ENCODE measurements at places on chromosomes 4 and X. TPM values are rescaled to one million over a fixed set of nuclear protein-coding genes. Genes with fewer than 3 reads are reported as not detected.

DNA sequence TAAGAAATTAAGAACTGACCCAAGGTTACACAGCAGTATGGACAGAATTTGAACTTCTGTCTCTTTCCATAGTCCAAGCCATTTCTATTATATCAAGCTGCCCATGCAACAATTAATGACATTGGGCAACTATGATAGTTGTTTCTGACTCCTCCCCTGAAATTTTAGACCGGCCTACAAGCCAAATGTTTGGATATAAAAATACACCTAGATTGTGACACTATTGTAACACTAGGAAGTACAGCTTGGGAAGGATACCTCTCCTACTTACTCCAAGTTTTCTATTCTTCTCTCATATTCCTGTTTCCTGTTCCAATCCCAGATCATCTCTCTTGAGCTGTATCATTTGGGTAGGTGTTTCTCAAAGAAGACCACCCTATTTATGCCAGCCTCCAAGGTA is 43.5 kb downstream of the RCHY1 start:
- DNase-seq: no peak

The BTC gene
- not detected for total RNA-seq

DNA sequence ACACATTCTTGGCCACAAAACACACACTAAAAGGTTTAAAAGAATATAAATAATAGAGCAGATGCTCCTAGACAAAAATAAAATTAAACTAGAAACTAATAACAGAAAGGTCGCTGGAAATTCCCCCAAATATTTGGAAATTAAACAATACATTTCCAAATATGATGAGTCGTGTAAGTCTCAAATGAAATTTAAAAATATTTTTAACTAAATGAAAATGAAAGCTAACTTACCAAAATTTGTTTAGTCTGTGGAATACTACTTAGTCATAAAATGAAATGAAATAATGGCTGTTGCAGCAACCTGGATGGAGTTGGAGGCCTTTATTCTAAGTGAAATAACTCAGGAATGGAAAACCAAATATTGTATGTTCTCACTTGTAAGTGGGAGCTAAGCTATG is 20.6 kb upstream of the GUCY1A1 start:
- DNase-seq: no peak

The KCNE5 gene
- 0.40 TPM for total RNA-seq

DNA sequence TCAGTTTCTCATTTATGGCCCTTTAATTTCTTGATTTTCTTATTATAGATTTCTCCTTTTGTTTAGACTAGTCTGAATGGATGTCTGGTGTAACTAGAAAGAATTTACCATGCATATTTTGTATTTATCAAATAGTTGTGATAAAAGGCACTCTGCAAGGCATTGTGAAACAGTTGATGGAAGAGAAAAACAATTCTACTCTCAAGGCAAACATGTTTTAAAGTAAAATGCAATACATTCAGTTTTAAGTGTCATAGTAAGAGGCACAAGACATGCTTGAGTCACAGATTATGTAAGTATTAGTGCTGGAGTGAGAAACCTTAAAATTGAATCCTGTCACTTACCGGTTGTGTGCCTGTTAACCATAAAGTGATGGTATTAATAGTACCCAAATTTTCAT is 283.3 kb upstream of the DKK2 start:
- DNase-seq: no peak

All from CD8-positive, alpha-beta memory T cell (primary cell).